Stimulated activated CD8-positive, alpha-beta memory T cell treated with anti-CD3 and anti-CD28 coated beads, Interleukin-4, amount 100 ng/mL, for 4 hours (primary cell): ENCODE measurements at places on chromosomes 7 and 10.
A peak's percentile ranks its signal among the peaks of the same experiment; 100 is the strongest.

- no peak for DNase-seq
These were observed 224.4 kb downstream of the NEBL start for GRCh38 chr10:20672741-20673140.

- DNase-seq, result no peak
These were observed 22.8 kb downstream of the SGMS1 start for GRCh38 chr10:50600831-50601477.

DNA sequence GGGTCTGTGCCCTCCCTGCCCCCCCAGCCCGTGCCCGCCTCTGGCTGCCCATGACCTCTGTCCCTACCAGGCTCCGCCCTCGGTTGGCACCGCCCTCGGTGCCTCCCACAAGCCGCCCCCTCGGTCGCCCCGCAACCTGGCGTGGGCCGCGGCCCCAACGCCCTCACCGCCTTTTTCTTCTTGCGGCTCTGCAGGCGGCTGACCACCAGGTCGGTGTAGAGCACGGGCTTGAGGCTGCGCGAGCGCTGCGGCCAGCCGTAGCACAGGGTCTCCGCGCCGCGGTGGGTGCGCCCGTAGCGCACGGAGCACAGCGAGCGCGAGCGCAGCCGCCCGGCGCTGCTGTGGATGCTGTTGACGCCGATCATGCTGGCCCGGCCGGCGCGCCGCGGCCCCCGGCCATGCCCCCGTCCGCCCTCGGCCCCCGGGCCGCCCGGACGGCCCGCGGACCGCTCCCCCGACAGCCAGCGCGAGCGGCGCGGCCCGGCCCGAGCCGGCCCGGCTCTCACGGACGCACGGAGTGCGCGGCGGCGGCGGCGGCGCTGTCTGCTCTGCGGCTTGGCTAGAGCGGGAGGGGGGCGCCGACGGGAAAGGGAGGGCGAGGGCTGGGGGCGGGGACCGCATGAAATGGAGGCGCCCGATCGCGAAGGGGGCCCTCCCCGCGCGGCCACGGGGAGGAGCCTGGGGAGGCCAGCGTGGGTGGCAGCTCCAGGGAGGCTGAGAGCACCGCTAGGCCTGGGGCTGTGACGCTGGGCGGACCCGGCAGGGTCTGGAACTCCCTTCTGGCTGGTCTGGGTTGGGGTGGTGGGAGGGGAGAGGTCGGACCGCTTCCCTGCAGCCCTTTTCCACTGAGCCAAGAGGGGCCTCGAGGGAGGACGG lies 9.6 kb downstream of the PSD start:
- DNase-seq, result peak; percentile 79

GRCh38 chr7:78306634-78307033 lies 508.1 kb downstream of the PHTF2 start:
- DNase-seq, result no peak

DNA sequence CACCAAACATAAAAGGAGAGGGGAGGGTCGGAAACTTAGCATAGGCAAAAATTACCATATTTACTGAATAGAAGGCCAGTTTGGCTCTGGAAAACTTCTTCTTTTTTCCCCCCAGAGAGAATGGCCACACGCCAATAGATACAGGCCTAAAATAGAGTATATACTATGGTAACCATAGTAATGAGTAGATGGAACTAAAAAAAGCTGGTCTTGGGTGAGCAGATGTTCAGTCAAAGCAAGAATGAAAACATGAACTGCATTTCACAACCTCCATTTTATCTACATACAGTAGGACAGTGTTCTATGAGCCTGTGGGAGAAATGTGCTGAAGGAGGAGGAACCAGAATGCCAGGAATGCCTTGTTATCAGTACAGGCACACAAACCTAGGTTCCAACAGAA lies 141.7 kb upstream of the SEMA3A start:
- no peak for DNase-seq

DNA sequence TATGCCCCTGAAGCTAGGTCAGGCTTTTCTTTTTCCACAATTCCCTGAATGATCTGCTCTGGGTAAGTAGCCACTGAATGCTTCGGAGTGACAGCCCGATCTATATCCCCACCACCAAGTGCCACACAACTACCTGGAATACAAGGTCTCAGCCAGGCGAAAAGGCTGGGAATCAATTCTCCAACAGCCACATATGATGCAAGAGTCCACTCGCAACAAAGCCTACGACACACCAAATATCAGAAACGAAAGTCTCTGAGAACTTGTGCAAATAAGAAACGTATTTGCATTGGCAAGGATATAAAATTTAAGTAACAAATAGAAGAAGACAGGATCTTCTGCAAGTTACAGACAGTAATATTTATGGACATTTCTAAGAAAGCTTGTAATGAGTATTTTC lies 5.7 kb downstream of the HIPK2 start:
- DNase-seq, result no peak

- DNase-seq, result no peak
These were observed 77.4 kb downstream of the CUL2 start for GRCh38 chr10:35012781-35013180.

DNA sequence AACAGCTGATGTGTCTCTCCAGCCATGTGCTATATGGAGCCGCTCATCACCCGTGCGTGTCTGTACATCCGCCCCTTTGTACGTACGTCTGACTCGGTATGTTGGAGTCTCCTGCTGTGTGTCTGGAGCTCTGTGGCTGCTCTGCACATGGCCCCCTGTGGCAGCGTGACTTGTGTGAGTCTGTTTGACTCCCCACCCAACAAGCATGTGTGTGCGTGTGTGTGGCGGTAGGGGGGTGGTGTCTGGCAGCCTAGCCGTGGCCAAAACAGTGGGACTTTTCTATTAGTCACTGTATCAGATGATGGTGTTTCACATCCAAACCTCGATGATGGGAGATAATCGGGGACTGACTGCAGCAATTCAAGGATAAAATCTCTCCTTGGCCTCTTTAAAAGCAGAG lies 94.1 kb downstream of the COL13A1 start:
- DNase-seq, result no peak

DNA sequence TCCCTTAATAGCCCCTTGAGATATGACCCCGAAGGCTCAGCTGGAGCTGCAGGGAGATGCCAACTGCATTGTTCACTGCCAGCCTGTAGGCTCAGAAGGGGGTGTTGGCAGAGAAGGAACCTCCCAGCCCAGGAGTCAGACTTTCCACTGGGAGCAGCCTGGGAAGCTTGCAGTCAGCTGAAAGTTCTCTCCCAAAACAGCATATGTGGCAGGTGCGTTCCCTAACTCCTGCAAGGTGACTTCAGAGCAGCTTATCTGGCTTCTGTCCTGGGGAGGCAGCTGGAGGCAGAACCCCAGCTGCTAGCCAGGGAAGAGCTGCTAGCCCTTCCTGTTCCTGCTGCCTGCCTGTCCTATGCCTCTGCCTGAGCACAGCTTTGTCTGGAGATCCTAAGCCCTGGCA lies 8.1 kb downstream of the SFTPA2 start:
- DNase-seq, result no peak

DNA sequence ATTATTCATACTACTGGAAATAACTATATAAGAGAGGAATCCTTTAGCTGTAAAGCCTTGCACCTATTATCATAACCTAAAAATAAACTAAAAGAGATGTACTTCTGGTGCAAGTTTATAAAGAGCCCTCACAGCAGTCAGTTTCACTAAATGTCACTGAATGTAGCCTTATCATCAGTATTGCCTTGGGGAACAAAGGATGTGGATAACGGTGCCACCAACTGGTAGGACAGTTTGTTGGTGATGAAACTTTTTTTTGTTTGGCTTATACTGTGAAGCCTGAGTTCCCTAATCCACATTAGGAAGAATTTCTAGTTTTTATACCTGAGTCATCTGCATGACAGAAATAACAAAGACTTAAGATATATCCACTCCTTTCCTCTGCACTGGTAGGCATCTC lies 117.9 kb upstream of the COL1A2 start:
- DNase-seq, result no peak

GRCh38 chr10:95346715-95347401 lies 56.1 kb upstream of the PDLIM1 start:
- DNase-seq, result no peak

GRCh38 chr7:30329716-30330115 lies 45.3 kb downstream of the ZNRF2 start:
- no peak for DNase-seq

DNA sequence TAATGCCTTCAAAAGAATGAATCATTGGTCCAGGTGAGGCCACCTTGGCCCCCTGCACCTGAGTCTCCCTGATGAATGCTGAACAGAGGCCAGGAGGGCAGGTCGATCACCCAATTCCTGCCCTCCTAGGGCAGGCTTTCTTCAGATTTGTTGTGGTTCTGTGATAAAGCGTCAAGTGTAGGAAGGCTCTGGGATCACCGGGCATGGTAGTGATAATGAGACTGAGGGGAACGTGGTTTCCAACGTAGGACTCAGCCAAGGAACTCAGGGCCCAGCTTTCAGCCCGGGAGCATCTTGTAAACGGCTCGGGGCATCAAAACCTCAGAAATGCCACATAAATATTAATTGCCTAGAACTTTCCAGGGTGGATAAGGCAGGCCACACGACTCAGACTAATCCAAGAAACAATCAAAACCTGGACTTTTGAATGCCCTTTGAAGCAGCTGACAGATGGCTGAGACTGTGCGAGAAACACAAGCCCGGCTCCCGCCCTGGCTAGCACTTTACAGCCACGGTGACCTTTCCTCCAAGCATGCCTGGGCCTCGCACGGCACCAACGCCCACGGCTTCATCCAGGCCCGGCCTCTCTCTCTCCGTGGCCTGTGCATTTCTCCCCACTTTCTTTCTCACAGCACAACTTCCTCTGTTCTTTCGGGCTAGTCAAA lies 239.3 kb upstream of the GRB10 start:
- DNase-seq, result no peak

DNA sequence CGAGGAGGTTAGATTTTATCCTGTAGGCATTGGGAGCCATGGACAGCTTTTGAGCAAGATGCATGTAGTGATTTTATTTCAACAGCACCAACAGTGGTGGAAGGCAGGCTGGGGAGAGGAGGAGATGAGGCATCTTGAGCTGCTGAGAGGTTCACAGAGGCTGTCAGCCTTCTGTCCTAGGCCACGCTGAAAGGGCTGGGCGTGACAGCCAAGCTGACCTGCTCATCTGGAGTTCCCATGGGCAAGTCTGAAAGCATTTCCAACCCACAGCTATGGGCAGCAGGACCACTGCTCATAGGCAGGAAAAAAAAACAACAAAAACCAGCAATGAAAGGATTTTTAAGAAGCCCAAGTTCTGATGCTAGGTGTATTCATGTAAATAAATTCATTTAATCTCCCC lies 7.7 kb downstream of the NEURL1 start:
- no peak for DNase-seq

DNA sequence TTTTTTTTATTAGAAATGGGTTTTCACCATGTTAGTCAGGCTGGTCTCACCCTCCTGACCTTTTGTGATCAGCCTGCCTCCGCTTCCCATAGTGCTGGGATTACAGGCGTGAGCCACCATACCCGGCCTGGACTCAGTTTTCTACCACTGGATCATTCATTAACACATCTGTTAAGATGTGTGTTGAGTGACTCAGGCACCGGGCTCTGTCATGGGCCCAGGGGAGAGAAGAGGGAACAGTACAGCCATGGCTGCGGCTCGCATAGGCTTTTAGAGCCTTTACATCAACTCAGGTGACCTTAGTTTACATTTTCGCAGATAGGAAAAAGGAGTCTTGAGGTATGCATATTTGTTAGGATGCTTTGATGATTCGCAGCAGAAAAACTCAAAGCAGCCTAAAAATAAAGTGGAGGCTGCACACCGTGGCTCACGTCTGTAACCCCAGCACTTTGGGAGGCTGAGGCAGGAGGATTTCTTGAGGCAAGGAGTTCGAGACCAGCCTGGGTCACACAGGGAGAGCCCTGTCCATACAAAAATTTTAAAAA lies 3.1 kb upstream of the ARPC1B start:
- no peak for DNase-seq

DNA sequence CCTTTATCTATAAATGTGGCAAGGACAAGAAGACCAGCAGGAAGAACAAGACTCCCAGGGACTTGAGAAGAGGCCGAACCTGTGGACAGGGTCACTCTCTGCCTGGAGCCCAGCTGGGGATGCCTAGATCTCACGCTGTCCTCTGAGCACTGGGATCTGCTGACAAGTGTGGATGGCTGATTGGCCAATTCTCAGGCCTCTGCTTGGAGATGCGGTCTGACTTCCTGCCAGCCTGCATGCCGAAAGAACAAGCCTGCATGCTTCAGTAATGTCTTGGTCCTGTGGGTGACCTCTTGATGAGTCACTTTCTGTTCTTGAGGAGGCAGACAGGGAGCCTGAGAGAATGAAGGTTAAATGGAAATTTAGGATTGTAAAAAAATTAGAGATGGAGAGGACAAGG lies 84.7 kb downstream of the TMEM178B start:
- no peak for DNase-seq

- DNase-seq, result no peak
These were observed 1197.2 kb downstream of the SORCS1 start for GRCh38 chr10:105967256-105967655.

- no peak for DNase-seq
These were observed 10.9 kb upstream of the SP8 start for GRCh38 chr7:20797462-20798080.

GRCh38 chr10:47255033-47255813 lies 44.8 kb upstream of the GDF10 start:
- no peak for DNase-seq

DNA sequence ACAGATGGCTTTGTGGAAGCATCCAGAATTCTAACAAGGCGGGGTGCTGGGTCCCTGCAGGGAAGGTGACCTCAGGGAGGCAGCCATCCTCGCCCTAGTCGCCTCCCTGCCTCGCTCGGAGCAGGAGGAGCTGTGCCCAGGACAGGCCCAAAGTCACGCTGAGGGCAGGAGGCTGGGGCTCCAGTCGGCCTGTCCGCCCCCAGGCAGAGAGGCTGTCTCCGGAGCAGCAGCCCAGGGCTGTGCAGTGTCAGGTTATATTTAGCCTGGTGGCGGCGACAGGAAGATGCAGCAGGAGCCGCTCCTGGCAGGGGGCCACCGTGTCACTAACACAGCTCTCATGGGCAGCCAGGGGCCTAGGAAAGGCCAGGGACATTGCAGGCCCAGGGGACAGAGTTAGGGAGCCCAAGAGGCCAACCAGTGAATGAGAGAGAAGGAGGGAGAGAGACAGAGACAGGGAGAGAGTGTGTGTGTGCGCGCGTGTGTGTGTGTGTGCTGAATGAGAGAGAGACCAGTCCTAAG lies 13.5 kb downstream of the KCNH2 start:
- no peak for DNase-seq

- no peak for DNase-seq
These were observed 83.0 kb downstream of the PARD3 start for GRCh38 chr10:34731885-34732701.

DNA sequence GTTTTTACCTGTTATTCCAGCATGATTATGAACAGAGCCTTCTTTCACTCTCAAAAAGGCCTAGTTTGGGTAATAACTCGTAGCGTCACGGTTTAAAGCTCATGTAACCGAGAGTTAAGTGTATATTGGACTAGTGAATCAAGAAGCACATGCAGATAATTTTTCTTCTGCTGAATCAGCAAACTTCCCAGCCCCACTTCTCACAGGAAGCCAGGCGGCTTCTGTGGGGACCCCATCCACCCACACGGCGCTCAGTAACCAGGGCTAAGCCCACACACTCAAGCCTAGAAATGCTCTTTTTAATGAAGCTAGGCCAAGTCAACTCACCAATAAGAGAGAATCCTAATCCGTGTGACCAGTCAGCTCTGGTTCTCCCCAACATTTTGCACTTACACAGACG lies 191.2 kb upstream of the MGMT start:
- no peak for DNase-seq

- DNase-seq, result no peak
These were observed 207.7 kb downstream of the SNX10 start for GRCh38 chr7:26499315-26499897.
